Esophagus squamous epithelium (tissue), 5 donors: ENCODE measurements at places on chromosomes 1 and 21.

DNA sequence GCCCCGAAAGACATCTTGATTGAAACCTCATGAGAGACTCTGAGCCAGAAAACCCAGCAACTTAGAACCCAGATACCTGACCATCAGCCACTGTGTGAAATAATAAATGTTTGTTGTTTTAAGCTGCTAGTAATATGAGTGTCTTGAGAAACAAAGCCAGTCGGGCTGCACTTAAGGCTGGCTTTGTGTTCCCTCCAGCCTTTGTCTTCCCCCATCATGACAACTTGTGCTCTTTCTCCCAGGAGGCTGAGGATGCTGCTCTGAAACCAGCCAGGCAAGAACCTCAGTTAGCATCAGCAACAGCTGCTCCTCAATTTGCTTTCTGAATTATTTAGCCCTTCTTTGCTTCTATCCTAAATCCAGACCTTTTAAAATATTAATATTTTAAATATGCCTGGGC, 78.2 kb downstream of the SLC16A1 start:
- no peak for DNase-seq

GRCh38 chr1:22210176-22210575, 67.3 kb upstream of the WNT4 start:
- no peak for DNase-seq

DNA sequence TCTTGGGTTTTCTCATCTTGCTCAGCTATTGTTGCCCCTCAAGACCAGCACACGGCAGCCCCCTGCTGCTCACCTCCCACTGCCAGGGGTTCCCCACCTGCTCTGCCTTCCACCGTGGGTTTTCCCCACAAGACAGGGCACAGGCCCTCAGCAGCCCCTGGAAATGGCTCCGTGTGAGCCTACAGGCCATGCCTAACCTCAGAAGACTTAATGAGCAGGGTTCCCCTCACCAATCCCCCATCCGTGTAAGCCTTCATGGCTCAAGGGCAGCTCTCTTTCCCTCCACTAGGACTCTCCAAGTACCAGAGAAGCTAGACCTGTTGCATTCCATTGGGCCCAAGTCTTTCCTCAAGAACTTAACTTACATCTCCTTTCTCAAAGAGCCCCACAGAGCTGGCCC, 18.4 kb upstream of the RCAN3 start:
- DNase-seq: no peak

- no peak for DNase-seq
Measured at GRCh38 chr1:115927971-115928370, 48.3 kb upstream of the SLC22A15 start.

GRCh38 chr1:71167505-71167904, 86.7 kb upstream of the ZRANB2 start:
- no peak for DNase-seq

DNA sequence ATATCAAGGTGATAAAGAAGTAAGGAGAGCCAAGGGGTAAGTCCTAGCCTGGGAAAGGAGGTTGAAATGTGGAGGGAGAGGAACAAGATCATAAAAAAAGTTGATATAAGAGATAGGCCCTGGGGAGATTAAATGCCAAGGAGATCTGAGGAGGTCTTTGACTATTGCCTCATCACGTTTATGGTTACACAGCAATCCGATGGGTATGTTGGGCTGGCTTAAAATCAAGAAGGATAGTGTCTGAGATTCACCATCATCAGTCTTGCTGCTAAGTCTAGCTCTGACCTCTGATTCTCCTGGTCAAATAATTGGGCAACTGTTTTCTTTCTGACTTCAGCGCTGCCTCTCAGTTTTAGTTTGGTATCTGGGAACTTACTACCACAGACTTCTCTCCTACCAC, 416.3 kb downstream of the GPATCH2 start:
- DNase-seq: no peak
